ENCODE measurements at places on chromosomes 2 and 18.

DNA sequence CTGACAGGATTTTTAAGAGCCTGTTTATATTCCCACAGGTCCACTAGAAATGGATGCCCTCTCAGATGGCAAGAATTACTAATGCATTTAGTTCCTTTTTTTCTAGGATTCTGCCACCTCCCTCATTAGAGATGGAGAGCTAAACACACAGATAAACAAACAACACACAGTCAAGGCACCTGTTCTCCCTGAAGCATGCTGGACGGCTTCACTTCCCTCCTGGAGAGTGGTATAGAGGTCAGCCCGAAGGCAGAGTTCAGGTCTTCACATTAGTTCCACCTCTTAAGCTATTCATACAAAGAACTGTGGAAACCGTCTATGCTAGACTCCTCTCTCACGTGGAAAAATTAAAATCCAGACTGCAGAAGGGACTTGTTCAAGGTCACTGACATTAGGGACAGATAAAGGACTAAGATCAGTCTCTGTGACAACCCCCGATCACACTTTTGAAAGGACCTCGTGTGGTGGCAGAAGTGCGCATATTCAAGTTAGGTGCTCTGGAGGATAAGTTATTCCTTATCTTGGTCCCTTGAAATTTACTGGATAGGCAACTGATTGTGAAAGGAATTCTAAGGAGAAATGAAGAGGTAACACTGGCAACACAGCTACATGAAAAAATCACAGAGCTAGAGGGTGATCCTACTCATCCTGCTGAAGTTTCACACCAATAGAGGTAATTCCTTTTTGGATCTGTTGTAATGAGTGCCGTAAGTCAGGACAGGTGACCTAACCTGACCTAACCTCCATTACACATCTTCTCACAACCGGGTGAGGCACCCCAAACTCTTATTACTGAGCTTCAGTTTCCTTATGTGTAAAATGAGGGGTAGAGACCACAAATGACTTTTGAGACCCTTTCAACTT, 75.1 kb downstream of the SPRED2 start:
- no peak for DNase-seq

GRCh38 chr2:120661551-120661950, 74.1 kb upstream of the GLI2 start:
- no peak for DNase-seq

- DNase-seq: peak; percentile 21
Observed at GRCh38 chr18:58819051-58819450, 45.6 kb upstream of the ZNF532 start.

DNA sequence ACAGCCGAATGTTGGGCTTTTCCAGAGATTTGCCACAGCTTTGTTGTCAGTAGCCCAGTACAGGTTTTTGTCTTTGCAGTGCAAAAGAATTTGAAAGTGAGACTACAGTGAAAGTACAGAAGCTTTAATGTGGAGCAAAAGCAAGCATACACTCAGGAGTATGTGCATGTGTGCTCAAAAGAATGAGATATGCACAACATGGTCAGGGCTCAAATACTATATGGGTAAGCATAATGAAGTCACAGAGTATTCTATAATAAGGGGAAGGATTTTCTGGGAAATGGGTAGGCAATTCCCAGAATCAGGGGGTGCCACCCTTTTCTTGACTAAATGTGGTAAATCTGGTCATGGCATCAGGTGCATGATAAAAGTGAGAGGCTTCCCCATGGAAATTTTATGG, 72.1 kb upstream of the SULT1C3 start:
- DNase-seq: no peak

DNA sequence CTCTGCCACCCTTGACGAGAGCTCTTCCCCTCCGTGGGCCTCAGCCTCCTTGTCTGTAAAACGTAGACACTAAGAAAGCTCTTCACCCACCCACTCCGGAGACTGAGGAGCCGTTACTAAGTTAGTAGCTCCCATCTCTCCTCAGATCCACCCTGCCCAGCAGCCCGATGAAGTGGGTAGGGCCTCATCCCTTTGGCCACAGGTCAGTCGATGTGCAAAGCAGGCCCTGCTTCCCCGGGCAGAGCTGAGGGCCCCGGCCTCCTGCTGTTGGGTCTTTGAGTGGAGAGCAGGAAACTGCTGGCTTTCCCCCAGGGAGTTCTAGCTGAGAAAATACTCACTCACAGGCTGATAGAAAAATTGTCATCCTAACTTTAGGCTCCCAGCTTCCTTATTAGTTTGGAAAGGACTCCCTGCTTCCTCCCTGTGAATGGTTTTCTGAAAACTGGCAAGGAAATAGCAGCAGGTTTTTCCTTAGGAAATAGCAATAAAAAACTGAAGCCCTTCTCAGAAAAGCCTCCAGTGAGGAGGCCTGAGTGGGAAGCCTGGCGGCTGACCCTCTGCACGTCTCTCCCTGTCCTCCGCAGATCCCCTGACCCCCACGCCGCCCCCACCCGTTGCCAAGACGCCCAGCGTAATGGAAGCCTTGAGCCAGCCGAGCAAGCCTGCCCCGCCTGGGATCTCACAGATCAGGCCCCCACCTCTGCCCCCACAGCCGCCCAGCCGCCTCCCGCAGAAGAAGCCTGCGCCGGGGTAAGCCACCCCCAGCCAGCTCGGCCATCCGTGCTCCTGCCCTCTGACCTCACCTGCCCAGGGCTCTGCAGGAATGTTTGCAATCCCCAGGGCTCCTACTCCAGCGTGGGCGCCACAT, 30.2 kb downstream of the ITGB1BP1 start:
- no peak for DNase-seq

DNA sequence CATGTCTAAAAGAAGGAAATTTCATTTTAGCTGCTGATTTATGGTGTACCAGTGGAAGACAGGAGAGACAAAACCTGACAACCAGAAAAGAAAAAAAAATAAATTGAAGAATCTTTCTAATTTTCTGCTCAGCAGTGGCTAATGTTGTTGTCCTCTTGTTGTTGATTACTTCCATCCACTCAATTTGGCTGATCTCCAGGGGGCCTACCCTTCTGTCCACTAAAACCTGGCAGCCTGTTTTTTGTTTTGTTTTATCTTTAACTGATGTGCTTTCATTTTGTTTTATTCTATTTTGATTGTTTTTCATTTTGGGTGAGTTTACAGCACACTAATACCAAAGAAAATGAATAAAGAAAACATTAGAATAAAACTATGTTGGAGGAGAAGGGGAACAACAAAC, 27.4 kb downstream of the TFPI start:
- DNase-seq: no peak

- no peak for DNase-seq
Observed at GRCh38 chr2:19195661-19196060, 162.8 kb downstream of the OSR1 start.

- no peak for DNase-seq
Observed at GRCh38 chr18:76970770-76971559, 148.6 kb downstream of the ZNF236 start.

Measured in activated CD4-positive, alpha-beta T cell treated with anti-CD3 and anti-CD28 coated beads for 4 hours (primary cell).